ENCODE measurements at places on chromosomes 3 and 15.

GRCh38 chr3:127655641-127656040, 17.1 kb upstream of the ABTB1 start:
- DNase-seq = no peak

DNA sequence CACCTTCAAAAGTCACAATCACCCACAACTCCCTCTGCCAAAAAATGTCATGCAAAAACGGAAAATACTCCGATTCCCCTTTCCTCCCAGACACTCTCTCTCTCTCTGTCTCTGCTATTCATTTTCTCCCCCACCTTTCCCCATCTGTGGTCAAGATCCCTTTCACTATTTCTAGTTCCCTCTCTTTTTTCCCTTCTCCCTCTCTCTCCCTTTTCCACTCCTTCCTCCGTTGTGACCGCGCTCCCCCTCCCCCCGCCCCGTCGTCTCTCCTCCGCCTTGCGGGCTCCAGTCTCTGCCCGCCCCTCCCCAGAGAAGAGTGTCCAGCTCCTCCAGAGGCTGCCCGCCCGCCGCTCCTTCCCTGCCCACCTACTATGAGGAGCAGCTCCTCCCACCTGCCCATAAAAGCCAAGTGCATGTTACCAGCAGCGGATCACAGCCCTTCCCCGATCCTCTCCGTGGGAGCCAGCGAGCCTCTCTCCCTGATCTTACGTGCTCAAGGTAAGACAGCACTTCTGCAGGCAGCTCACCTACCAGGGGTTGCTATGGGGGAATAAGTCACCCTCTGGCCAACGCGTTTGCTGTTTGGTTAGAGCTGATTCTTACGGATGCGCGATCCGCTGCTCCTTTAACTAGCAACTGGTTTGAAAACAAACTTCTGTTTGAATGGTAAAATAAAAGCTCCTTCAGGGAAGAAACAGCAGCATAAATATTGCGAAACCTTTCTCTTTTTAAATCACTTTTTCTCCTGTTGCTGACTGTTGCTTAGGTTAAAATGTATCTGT, at the start of gene COL8A1:
Gene COL8A1, plus strand, starts transcription at position 428 of the 782 bp plus-strand sequence. CDS start 152,089 bp downstream, outside the sequence.
- no peak for DNase-seq

DNA sequence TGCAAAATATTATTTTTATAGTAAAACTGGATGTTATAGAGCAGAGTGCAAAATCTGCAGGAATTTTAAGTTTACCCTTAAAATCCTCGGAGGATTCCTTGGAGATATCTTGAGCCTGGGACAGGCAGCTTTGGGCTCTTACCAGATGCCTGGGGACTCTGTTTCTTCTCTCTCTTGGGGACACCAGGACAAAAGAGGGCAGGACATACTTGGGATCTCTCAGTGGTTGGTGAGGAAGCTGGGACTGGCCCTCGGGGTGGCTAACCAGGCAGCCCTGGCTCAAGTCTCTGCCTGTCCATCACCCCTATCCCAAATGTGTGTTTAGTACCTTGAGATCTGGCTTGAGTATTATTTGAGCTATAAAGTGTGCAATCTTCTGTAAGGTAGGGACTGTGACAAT, 38.6 kb downstream of the TKT start:
- no peak for DNase-seq

- no peak for DNase-seq
Observed at GRCh38 chr15:64979252-64979710, 10.4 kb downstream of the SPG21 start.

DNA sequence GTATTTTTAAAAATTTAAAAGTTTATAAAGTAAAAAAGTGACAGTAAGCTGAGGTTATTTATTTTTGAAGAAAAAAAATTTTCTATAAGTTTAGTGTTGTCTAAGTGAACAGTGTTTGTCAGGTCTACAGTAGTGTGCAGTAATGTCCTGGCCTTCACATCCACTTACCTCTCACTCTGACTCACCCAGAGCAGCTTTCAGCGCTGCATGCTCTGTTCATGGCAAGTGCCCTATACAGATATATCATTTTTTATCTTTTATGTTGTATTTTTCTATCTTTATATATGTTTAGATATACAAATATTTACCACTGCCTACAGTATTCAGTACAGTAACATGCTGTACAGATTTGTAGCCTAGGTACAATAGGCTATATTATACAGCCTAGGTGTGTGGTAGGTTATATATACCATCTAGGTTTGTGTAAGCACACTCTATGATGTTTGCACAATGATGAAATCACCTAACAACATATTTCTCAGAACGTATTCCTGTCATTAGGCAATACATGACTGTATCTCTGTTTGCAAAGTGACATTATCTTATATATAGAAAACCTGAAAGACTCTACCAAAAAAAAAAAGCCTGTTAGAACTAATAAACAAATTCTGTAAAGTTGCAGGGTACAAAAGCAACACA, 75.9 kb upstream of the TMC3 start:
- DNase-seq = no peak

- DNase-seq = peak; percentile 36
Observed at GRCh38 chr3:41198526-41198925, 779 bp upstream of the CTNNB1 start.

GRCh38 chr15:57259568-57260040, 116.7 kb upstream of the CGNL1 start:
- no peak for DNase-seq

DNA sequence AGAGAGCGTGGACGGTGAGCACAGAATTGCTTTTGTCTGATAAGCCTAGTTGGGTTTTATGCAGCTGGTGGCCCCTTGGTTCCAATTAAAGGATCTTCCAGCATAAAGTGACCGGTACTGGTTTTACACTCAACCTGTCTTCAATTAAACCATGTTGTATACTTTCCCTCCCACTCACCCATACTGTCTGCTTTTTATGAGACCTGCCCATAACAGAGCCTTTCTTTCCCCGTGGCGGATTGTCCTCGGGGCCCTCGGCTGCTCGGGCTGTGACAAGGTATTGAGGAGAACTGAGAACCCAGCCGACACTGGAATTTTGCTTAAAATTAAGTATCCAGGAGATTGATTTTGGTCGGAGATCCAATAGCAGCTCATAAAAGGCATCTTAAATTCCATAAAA, 98.4 kb downstream of the TMEM266 start:
- DNase-seq = no peak

GRCh38 chr3:61638741-61639140, 77.4 kb downstream of the PTPRG start:
- DNase-seq = no peak

DNA sequence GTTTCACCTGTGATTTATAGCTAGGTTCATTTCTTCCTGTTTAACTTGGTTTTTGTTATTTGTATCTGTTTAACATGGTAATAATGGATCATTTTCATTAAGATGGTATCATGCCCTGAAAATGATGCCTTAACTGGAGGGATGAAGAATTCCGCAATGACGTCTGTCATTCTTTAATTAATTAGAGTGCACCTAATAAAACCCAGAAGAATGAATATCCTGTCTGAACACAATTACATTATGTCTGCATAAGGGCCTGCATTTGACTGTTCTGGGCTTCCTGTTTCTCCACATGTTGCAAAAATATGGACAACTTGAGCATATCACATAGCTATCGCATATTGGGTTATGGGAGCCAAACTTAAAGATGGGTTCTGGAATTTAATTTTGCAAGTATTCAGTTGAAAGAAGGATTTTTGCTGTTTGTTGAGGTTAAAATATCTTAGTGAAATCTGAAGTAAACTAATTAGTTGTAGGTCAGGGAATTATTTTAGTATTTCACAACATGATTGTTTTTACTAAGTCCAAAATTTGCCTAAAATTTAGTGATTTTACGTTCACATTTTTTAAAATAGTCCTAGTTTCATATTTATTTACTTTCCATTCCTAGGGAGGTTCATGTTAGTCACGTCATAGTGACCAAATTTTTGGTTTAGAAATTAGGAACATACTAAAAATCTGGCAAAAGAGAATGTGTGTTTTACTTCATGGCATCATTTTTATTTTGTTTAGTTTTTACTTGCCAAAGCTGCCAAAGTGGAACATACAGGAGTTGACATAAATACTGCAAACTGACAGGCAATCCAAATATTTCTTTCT, 321.0 kb upstream of the TGFBR2 start:
- no peak for DNase-seq

GRCh38 chr3:72342450-72342849, 505.8 kb downstream of the SHQ1 start:
- no peak for DNase-seq

DNA sequence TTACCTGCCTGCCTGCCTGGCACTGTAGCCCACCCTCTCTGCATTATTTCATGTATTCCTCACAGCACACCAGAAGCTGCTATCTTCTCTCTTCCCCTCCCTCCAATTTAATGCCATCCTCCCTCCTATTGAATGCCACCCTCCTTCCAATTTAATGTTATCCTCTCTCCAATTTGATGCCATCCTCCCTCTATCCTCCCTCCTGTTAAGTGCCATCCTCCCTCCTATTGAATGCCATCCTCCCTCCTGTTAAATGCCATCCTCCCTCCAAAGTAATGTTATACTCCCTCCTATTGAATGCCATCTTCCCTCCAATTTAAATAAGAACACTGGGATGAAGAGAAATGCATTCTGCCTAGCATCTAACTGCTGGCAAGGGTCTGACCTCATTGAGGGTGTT, 11.1 kb downstream of the ATP10A start:
- DNase-seq = no peak

- DNase-seq = no peak
Observed at GRCh38 chr3:58356054-58356453, 23.4 kb downstream of the PXK start.

- DNase-seq = no peak
Observed at GRCh38 chr15:96544162-96544756, 213.8 kb downstream of the NR2F2 start.

- DNase-seq = no peak
Observed at GRCh38 chr15:101397521-101398003, 91.9 kb downstream of the PCSK6 start.

- DNase-seq = no peak
Observed at GRCh38 chr3:65356331-65357248, 668.8 kb upstream of the ADAMTS9 start.

DNA sequence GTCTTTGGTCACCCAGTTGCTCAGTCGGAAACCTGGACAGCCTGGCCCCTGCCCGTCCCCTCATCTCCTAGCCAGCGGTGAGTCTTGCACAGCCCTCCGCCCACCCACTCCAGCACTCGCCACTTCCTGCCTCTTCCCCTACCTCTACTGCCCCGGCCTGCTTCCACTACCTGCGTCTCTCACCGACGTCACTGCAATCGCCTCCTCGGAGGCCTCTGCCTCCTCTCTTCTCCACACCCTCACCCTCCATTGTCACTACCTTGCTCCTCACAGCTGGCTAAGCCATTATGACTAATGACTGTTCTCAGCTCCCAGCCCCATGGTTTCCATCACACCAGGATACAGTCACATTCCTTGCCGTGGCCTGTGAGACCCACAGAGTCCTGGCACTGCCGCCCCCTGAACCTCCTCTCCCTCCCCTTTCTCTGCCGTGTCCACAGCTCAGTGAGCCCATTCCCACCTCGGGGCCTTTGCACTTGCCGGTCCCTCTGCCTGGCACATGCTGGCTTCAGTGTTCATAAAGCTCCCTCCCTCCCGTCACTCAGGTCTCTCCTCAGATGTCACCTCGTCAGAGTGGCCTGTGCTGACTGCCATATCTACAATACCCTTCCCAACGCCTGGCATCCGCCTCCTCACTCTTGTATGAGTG, 104.8 kb downstream of the FBLN2 start:
- DNase-seq = no peak

DNA sequence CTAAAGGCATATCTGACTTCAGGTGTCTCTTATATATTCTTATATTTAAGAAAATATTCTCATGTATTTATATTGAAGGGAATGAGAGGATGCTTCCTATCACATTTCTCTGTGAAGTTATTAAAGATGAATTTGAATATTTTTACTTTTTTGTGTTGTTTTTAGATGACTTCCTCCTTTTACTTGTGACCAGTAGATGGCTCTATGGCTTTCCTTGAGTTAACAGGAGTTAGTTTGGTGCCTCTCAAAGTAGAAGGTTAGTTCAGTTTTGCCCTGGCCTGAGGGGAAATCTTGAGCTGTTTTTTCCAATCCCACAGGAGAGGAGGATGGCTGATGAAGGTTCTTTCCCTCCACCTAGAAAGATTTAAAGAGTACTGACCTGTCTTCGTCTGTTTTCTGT, 80.7 kb downstream of the SQOR start:
- no peak for DNase-seq

GRCh38 chr15:87154761-87155160, 1075.1 kb downstream of the AGBL1 start:
- no peak for DNase-seq

GRCh38 chr3:37174532-37175126, at the start of gene LRRFIP2:
Gene LRRFIP2 (minus strand): TSS chr3:37174582. CDS start chr3:37148983, 25,599 bp downstream.
- DNase-seq = peak; percentile 23

GRCh38 chr3:146375219-146375618, 94.1 kb downstream of the PLSCR2 start:
- DNase-seq = no peak

GRCh38 chr3:76310089-76310488, 524.7 kb upstream of the ZNF717 start:
- DNase-seq = no peak

GRCh38 chr15:43237842-43238470, 17.1 kb upstream of the EPB42 start:
- no peak for DNase-seq

DNA sequence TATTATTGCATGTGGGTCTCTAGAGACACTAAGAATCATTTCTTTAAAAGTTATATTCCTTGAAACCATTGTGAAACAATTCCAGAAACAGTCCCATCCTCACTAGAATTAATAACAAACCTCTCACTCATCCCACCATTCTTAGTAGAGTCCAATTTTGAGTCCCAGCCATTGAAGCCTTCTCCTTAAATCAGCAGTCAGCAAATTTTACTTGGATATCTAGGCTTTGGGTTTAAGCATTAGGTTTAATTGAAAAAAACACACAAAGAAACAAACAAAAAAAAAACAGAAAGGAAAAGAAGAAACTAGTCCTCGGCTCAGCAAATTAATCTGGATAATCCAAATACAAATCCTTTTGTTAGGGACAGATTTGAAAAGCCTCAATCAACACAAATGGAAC, 109.3 kb downstream of the LRRC3B start:
- DNase-seq = no peak

DNA sequence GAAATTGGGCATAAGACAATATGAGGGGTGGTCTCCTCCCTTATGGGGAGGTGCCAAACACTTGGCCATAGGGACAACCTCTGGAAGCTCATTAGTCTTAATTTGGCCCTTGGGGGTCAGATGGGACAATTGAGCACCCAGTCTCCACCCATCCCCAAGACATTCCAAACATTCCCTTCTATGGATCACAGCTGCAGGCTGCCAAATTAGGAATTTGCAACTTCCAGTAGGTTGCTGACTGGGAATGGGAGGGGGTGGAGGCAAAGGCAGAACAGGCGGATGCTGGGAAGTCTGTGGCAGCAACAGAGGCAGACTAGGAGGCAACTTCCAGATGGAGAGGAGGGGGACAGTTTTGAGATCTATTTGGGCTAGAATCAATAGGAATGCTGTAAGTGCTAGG, 1.4 kb upstream of the PDHB start:
- no peak for DNase-seq

Data from stimulated activated CD4-positive, alpha-beta T cell treated with anti-CD3 and anti-CD28 coated beads, Interleukin-15, amount 100 ng/mL, for 24 hours (primary cell).